Stromal cell of bone marrow (primary cell): ENCODE measurements at places on chromosomes 13 and 19.

GRCh38 chr19:958967-959855 lies 24.9 kb upstream of the WDR18 start:
- DNase-seq = no peak

DNA sequence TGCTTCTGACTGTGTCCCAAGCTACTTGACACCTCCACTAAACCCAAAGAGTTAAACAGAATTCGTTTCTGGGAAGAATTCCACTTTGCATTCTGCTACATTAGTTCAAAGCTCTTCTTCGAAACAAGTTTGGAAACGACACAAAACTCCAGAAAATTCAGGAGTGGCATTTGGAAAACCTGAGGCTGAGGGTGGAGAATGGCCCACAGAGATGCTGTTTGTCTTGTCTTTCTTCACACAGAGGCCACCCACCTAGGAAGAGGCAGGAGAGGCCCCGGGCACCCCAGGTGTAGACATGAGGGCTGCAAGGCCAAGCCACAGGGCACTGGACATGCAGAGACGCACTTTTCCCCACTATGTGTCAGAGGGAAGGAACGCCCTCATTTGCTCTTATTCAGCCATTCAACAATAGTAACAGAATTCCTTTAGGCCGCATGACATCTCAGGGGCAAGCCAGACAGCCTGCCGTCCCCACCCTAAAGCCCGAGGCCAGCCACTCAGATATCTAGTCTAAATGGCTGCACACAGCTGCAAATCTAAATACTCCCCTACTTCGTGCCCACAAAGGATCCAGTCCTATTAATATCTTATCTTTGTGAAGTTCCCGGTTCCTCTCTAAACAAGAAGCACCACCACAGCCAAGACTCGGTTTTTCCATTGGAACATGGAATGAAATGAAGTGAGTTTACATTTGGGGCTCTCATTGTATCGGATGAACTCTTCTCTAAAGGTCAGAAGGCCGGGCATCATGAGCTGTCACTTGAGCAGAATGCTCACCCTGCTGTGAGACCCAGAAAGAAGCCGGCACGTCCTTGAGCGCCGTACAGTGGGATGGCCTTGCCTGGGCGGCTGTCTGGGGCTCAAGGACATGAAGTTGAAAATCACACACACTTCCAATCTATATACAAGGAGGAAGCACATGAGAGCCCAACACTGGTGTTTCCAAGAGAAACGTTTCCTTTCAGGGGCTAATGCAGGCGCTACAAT lies 19.8 kb downstream of the COL4A1 start:
- no peak for DNase-seq

GRCh38 chr13:95267662-95268342 lies 33.4 kb downstream of the ABCC4 start:
- peak; percentile 51 for DNase-seq

DNA sequence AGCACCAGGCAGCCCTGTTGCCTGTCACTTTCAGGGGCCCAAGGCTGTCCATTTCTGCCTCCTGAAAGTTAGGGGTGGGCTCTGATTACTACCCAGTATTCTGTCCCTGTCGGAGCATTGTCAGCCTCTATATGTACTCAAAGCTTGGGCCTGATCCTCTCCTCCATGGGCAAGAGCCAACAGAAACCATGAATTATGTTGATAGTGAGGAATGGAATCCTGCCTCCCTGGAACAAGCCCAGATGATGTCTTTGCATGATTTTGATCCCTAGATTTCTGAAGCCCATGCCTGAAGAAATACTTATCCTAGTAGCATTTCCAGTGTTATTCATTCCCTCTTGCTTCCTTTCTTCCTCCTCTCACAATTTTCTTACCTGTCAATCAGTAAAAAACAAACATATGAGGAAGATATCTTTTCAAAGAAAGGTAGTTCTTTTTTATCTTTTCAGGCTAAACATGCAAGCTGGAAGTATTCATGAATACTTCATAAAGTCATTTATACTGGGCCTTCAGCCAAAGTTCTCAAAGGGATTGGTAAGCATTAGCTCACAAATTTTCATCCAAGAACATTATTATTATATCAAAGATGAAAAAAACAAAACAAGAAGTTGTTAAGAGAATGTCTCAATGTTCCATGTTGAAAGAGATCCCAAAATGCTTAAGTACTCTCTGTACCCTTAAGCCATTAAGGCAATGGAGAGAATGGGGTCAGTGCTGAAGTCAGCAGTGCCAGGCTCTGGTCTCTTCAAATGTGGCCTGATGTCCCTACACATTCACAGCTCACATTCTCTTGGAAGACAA lies 171.7 kb downstream of the NHLRC3 start:
- peak; percentile 41 for DNase-seq

DNA sequence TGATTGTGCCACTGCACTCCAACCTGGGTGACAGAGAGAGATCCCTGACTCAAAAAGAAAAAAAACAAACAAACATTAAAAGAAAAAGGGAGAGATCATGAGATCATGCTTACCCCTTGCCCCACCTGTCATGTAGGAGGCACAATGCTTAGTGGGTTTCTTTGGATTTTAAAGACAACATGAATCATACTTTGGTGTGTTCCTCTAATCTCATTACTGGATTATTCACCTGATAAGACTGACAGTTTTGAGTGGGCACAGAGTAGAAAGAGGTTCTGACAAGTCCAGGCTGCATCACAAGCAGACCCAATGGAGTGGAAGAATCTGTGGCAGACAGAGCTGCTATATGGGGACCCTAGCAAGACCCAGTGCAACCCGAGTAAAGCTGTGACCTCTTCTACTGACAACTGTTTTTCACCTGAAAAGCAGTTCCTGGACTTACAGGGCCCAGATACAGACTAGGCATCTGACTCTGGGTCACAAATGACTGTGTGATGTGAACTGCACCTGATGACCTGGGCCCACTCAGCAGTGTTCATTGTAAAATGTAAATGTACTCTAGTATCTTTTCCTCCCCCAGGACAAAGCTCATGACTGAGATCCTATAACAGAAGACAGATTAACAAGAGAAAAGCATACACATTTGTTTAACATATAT lies 28.9 kb upstream of the USP12 start:
- no peak for DNase-seq

DNA sequence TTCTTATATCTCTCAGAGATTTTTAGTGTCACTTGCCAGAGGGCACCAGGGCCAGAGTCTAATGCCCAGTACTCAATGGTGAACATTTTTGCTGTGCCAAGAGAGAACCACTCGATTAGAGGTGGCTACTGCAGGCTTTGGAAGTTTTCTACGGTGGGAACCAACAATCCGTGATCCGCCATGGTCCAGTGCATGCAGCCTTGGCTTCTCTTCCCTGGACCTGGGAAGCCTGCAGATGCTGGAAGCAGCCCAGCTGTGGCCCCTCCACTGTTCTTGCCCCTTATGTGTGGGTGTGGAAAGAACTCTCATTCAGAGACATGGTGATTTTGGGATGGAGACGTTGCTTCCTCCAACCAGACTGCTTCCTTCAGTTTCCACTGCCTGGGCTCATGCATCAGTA lies 224.2 kb downstream of the TSHZ3 start:
- DNase-seq = no peak

DNA sequence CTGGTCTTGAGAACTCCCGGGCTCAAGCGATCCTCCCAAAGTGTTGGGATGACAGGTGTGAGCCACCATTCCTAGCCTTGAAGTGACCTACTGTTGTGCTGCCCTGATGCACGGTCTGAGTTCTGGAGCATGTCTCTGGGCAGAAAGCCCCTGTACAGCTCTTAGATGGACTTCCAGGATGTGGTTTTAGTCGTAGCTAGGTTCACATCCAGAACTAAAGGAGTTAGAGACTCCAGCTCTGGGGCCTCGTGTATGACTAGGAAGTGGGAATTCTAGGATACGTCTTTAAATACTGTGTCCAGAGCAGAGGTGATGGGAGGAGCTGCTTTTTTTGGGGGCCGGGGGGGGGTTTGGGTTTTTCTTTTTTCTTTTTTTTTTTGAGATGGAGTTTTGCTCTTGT lies 12.2 kb downstream of the UPF1 start:
- DNase-seq = no peak

DNA sequence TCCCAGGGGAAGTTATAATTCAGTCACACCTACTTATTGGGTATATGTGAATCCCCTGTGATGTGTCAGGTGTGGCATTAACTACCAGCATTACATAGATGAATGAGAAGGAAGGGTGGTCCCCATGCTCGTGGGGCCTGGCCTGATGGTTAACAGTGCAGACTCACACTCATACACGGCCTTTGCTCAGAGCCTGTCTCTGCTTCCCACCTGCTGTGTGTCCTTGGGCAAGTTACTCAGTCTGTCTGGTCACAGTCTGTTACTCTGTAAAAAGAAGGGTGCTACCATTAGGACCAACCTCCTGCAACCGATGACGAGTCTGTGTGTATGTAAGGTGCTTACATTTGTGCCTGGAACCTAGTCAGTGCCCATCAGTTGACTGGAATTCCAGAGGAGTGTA lies 23.8 kb downstream of the SAFB start:
- DNase-seq = no peak

DNA sequence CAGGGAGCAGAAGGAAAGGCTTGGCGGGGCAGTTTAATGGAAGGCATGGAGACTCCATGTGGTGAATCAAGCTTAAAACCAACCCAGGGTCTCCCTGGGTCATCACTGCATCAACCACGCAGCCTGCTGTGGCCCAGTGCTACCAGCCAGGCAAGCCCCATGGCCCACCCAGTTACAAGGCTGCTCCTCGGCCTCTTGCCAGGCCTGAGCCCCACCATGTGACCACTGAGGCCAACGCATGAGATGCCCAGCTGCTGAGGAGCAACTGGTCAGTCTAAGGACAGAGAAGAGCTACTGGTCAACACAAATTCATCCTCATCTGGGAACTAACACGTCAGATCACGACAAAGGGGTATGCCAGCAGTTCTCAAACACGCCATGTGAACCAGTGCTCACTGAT lies 15.4 kb upstream of the KPTN start:
- DNase-seq = no peak

- DNase-seq = no peak
These were observed 29.5 kb downstream of the ZNF490 start for GRCh38 chr19:12581100-12581499.

DNA sequence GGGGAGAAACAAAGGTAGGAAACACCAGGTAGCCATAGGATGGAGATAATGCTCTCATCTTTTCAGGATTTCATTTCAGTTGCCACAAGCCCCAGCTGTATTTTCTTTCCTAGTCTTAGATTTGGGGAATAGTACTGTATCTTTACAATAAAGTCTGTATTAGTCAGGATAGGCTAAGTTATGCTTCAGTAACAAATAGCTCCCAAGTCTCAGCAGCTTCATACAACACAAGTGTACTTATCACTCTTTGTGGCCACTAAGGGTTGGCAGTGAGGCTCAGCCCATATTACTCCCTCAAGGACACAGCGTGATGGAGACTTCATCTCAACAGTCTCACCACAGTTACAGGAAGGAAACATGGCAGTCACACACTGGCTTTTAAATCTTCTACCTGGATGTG lies 61.4 kb downstream of the STARD13 start:
- DNase-seq = no peak

DNA sequence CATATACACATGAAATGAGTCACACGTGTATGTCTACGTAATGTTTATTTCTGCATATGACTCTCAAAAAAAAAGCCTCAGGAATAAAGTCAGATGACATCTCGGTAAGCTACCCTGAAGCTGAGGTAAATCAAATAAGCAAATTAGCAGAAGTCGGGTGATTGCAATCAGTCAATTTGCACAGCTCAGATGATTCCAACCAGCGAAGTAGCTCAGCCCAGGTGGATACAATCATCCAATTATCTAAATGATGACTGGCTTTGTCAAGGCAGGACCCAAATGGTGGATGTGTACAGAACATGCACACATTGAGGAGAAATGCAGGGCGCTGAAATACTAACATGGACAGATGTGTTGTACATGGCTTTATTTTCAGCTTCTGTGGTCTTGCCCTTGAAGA lies 148.5 kb downstream of the ZNF486 start:
- no peak for DNase-seq

- DNase-seq = no peak
These were observed 7.7 kb downstream of the PLEKHF1 start for GRCh38 chr19:29672933-29673336.

DNA sequence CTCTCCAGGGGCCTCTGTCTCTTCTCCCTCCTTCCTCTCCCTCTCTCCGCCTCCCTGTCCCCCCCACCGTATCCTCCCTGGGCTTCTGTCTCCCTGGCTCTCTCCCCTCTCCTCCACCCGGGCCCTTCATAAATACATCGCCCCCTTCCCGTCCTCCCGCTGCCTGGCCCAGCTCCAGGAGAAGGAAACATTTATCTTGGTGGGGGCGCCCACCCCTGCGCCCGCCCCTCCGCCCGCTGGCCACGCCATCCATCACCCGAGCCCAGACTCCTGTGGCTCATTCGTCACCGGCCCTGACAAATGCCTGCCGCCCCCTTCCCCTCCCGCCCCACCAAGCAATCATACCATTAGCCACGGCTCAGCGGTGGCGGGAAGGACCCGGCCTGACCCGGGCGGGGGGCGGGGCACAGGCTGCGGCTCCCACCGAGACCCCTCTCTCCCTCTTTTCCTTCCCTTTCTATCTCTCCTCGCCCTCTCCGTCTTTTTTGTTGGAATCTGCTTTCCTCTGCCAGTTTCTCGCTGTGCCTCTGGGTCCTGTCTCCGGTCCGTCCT lies 2.6 kb upstream of the MEIS3 start:
- no peak for DNase-seq

- no peak for DNase-seq
These were observed 37.8 kb downstream of the SKA3 start for GRCh38 chr13:21138561-21138960.

GRCh38 chr19:27720155-27720554 lies 1492.8 kb downstream of the UQCRFS1 start:
- DNase-seq = no peak

- no peak for DNase-seq
These were observed 154.2 kb downstream of the SUCLA2 start for GRCh38 chr13:47846886-47847285.

GRCh38 chr19:41935760-41936415 lies 7.6 kb upstream of the ERFL start:
- DNase-seq = no peak

DNA sequence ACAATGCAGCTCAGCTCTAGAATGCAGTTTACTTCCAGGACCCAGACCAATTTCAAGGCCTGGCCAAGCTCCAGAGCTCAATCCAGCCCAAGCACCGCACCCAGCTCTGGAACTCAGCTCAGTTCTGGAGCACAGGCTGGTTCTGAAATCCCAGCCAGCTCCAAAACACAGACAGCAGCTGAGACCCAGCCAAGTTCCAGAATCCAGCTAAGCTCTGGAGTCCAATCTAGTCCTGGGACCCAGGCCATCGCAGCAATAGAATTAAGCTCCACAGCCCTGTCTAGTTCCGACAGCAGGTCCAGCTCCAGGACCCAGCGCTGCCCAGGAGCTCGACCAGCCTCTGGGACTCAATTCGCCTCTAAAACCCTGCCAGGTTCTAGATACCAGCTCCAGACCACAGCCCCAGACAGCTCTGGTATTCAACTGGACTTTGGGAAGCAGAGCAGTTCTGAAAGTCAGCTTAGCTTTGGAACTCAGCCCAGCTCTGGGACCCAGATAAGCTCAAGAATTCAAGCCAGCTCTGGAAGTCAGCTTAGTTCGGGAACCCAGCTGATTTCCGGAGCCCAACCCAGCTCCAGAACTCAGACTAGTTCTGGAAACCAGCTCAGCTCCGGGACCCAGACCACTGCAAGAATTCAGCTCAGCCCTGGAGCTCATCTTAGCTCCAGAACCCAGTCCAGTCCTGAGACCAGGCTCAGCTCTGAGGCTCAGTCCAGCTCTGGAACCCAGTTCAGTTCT lies 6.8 kb downstream of the GIPC3 start:
- no peak for DNase-seq

- DNase-seq = no peak
These were observed 961.2 kb downstream of the PCDH17 start for GRCh38 chr13:58592786-58593185.

- no peak for DNase-seq
These were observed 662.1 kb downstream of the PCDH9 start for GRCh38 chr13:66567899-66568612.

GRCh38 chr13:75038393-75039113 lies 443.4 kb downstream of the TBC1D4 start:
- DNase-seq = no peak
